ENCODE measurements at places on chromosomes 6 and 20.

GRCh38 chr6:144762469-144762868 is 477.3 kb downstream of the UTRN start:
- DNase-seq, result no peak

DNA sequence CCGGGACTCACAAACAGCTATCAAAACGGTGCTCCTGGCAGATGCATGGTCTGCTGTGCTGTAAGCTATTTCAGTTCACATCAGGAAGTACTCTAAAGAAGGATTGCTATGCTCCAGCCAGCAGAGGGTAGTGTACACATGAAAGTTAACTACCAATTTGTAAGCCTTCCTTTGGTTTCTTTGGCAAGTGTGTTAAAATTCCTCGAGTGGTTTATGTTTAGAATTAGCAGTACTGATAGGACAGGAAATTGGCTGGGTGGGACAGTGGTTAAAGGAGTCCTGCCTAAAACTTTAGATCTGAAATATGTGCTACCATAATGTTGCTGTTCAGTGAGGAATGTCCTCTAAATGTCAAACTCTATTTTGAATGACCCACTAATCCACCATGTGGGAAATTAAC is 47.4 kb downstream of the TRMT11 start:
- DNase-seq, result peak; percentile 71

DNA sequence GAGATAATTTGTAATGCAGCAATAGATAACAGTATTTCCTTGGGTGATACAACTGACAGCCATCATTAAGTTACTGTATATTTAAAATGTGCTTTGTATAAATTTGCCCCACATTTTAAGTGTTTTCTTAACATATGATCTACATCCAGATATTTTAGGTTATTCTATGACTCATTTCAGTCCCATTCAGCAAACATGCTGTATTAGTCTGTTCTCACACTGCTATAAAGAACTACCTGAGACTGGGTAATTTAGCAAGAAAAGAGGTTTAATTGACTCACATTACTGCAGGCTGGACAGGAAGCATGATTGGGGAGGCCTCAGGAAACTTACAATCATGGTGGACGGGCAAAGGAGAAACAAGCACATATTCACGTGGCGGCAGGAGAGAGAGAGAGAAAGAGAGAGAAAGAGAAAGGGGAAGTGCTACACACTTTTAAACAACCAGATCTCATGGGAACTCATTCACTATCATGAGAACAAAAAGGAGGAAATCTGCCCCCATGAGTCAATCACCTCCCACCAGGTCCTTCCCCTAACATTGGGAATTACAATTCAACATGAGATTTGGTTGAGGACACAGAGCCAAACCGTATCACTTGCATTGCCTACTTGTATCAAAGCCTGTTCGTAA is 9.6 kb upstream of the CHD6 start:
- no peak for DNase-seq

GRCh38 chr6:86537292-86537861 is 400.0 kb upstream of the HTR1E start:
- no peak for DNase-seq

- no peak for DNase-seq
Observed at GRCh38 chr20:18719426-18719825, 94.2 kb upstream of the SCP2D1 start.

Data from NCI-H69 (cell line).